ENCODE measurements at places on chromosomes 13 and 19.

DNA sequence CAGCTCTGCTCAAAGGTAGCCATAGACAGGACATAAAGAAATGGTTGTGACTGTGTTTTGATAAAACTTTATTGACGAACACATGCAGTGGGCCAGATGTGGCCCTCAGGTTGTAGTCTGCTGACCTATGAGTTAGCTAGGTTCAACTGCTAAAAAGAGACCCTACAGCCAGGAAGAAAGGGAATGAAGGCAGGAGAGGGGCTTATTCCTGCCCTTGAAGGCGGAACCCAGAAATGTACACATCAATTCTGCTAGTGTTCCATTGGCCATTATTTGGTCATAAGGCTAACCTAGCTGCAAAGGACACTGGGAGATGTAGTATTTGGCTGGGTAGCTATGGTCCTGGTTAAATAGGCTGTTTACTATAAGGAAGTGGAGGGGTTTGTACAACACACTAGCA, 18.0 kb downstream of the APBA3 start:
- H3K4me3 ChIP-seq, result no peak overlapping the region
- DNase-seq, result no peak
- H3K36me3 ChIP-seq, result no peaks in the 10 kb centered on the region

GRCh38 chr19:46564701-46565100, 36.4 kb upstream of the CALM3 start:
- H3K4me1 ChIP-seq, result no peaks in the 10 kb centered on the region
- no peak overlapping the region for H3K27ac ChIP-seq
- no peaks in the 10 kb centered on the region for H3K27me3 ChIP-seq
- no peak overlapping the region for H3K4me3 ChIP-seq
- DNase-seq, result no peak
- no peaks in the 10 kb centered on the region for H3K36me3 ChIP-seq

DNA sequence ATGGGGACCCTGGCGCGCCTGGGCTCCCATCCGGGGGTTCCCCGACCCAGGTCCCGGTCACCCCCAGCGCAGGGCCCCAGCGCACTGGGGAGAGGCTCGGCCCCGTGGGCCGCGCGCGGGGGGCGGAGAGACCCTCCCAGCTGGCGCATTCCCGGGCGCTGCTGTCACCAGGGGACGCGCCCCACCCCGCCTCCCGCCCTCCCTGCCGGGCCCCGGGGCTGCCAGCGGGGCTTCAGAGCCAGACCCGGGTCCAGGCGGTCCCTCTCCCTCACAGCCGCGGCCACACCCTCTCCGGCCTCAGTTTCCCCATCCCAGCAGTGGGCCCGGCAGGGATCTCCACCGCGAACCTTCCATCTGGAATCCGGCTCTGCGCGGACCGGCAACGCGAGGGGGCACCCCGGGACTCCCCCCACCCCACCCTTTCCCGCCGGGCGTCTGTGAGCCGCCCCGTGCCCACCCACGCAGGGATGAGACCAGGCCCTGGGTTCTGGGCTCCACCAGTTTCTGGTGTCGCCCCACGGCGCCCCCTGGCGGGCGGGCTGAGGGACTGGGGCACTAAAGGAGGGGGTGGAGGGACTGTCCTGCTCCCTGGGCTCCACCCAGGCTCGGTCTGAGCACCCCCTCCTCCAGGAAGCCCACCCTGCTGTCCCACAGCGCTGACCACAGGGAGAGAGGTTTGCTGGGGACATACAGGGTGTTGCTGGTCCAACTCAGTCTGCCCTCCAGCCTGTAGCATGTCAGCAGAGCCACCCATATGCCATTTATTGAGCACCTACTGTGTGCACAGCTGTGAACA, 878 bp upstream of the ADAMTSL5 start:
- no peak overlapping the region for H3K27ac ChIP-seq
- no peak overlapping the region for H3K4me3 ChIP-seq
- no peaks in the 10 kb centered on the region for H3K36me3 ChIP-seq
- H3K27me3 ChIP-seq, result no peaks in the 10 kb centered on the region
- no peaks in the 10 kb centered on the region for H3K4me1 ChIP-seq
- DNase-seq, result peak; percentile 61

GRCh38 chr13:76738616-76739015, 147.6 kb downstream of the KCTD12 start:
- H3K27ac ChIP-seq, result no peak overlapping the region
- H3K27me3 ChIP-seq, result no peaks in the 10 kb centered on the region
- no peaks in the 10 kb centered on the region for H3K4me1 ChIP-seq

- no peaks in the 10 kb centered on the region for H3K36me3 ChIP-seq
- no peaks in the 10 kb centered on the region for H3K4me1 ChIP-seq
- no peak within 1 kb of the TSS for H3K4me3 ChIP-seq
- no peak for DNase-seq
- no peaks in the 10 kb centered on the region for H3K27me3 ChIP-seq
- H3K27ac ChIP-seq, result no peak within 1 kb of the TSS
Observed at GRCh38 chr19:51794885-51795490, at the start of gene FPR3. TSS of gene FPR3 (plus strand) at chr19:51795157. CDS start at chr19:51823749, 28,592 bp downstream.

DNA sequence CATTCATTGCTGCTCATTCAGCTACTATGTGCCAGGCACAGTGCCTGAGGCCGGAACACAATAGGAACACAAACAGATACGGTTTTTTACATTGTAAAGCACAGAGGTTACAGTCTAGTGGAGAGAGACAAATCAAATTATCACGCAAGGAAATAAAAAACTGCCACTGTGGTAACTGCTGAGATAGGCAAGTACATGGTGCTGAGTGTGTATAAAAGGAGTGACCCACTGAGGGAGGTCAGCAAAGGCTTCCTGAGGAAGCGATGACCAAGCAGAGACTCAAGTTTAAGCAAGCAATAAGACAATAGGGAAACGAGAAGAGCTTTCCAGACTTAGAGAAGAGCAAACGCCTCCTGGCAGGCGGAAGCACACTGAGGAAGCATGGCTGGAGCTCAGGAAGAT, 56.4 kb downstream of the NUFIP1 start:
- no peaks in the 10 kb centered on the region for H3K4me1 ChIP-seq
- DNase-seq, result no peak
- no peak overlapping the region for H3K27ac ChIP-seq
- H3K4me3 ChIP-seq, result no peak overlapping the region
- H3K27me3 ChIP-seq, result no peaks in the 10 kb centered on the region
- no peaks in the 10 kb centered on the region for H3K36me3 ChIP-seq

GRCh38 chr13:20353973-20354372, 121.9 kb upstream of the GJB6 start:
- H3K4me3 ChIP-seq, result no peak overlapping the region
- H3K36me3 ChIP-seq, result no peaks in the 10 kb centered on the region
- H3K4me1 ChIP-seq, result no peaks in the 10 kb centered on the region
- H3K27me3 ChIP-seq, result no peaks in the 10 kb centered on the region
- H3K27ac ChIP-seq, result no peak overlapping the region

DNA sequence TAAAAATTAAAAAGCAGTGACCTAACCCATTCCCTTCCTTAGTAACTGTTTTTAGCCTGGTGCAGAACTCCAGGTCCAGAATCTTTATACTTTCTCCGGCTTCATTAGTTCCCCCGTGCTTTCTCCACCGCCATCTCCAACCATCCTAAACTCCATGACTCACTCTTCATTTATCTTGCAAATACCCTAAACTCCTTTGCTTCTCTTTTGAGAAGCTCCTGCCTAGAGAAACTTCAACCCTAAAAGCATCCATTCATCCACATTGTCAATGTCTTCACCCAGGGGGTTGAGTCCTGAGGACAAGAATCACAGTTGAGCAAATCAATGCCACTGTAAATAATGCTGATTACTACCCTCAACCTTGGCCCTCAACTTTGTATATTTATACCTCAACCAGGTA, 17.1 kb upstream of the GARRE1 start:
- H3K4me1 ChIP-seq, result no peaks in the 10 kb centered on the region
- H3K4me3 ChIP-seq, result no peak overlapping the region
- peak overlapping the region; percentile 21 for H3K27ac ChIP-seq
- no peaks in the 10 kb centered on the region for H3K27me3 ChIP-seq
- DNase-seq, result no peak
- no peaks in the 10 kb centered on the region for H3K36me3 ChIP-seq

GRCh38 chr13:95204231-95204765, 97.0 kb downstream of the ABCC4 start:
- H3K36me3 ChIP-seq, result no peaks in the 10 kb centered on the region
- H3K27me3 ChIP-seq, result no peaks in the 10 kb centered on the region
- H3K4me1 ChIP-seq, result no peaks in the 10 kb centered on the region
- no peak for DNase-seq

DNA sequence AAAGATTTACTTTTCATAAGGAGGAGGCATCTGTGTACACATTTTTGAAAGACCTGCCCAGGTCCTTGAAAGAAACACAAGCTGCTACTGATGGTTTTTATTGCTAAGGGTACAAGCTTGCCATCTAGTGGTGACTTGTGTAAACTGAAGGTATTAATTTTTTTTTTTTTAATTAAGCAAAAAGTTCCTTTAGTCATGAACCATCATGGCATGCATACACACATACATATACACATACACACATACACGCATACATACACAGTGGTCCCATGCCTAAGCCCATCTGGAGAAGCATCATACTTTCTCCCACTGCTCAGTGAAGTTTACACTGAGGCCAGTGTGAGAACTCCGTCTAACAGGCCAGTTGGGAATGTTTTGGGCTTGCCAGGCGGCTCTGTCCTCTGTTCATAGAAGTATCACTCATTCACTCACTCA, 312.5 kb downstream of the DCLK1 start:
- H3K27ac ChIP-seq, result no peak overlapping the region
- H3K27me3 ChIP-seq, result no peaks in the 10 kb centered on the region
- no peak overlapping the region for H3K4me3 ChIP-seq
- H3K36me3 ChIP-seq, result no peaks in the 10 kb centered on the region
- H3K4me1 ChIP-seq, result no peaks in the 10 kb centered on the region

GRCh38 chr13:35343417-35343816, 133.1 kb downstream of the MAB21L1 start:
- no peaks in the 10 kb centered on the region for H3K4me1 ChIP-seq
- no peaks in the 10 kb centered on the region for H3K27me3 ChIP-seq
- H3K4me3 ChIP-seq, result no peak overlapping the region
- no peak overlapping the region for H3K27ac ChIP-seq

DNA sequence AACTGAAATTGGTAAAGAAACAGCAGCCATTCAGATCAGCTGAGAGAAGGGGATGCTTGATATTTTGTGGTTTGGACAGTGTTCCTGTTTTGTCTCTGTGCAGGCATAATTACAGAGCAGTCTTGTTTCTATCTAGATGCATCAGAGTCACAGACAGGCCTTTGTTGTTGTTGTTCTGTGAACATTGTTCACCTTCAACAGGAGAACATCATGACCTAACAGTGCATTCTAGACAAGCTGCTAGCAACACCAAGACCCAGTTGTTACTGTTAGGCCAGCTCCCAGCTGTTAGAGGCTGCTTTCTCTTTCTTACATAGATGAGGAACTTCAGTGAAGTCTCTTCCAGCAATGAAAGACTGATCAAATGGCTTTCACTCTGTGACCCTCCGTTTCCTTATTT, 8.5 kb upstream of the LSR start:
- H3K4me3 ChIP-seq, result peak overlapping the region; percentile 8
- H3K27me3 ChIP-seq, result no peaks in the 10 kb centered on the region
- no peaks in the 10 kb centered on the region for H3K36me3 ChIP-seq

- no peak overlapping the region for H3K4me3 ChIP-seq
- H3K36me3 ChIP-seq, result no peaks in the 10 kb centered on the region
- DNase-seq, result no peak
- H3K4me1 ChIP-seq, result no peaks in the 10 kb centered on the region
- H3K27ac ChIP-seq, result no peak overlapping the region
Observed at GRCh38 chr13:105436943-105437342, 1098.5 kb downstream of the EFNB2 start.

- no peaks in the 10 kb centered on the region for H3K4me1 ChIP-seq
- no peaks in the 10 kb centered on the region for H3K36me3 ChIP-seq
- no peak overlapping the region for H3K27ac ChIP-seq
Observed at GRCh38 chr19:28899703-28900102, 313.2 kb downstream of the UQCRFS1 start.

DNA sequence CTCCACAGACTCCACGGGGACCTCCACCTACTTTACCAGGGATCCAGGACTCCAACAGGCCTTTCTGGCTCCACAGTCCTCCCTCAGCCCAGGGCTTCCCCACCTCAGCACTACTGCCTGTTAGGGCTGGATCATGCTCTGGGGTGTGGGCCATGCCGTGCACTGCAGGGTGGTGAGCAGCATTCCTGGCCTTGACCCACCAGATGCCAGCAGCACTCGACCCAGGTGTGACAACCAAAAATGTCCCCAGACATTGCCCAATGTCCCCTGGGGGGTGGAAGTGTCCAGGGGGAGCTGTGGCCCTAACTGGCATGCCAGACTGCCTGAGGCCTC, 42.0 kb downstream of the EPS15L1 start:
- peaks cover 75% of the 10 kb centered on the region for H3K36me3 ChIP-seq
- H3K27me3 ChIP-seq, result no peaks in the 10 kb centered on the region
- no peaks in the 10 kb centered on the region for H3K4me1 ChIP-seq
- no peak overlapping the region for H3K4me3 ChIP-seq
- DNase-seq, result no peak

DNA sequence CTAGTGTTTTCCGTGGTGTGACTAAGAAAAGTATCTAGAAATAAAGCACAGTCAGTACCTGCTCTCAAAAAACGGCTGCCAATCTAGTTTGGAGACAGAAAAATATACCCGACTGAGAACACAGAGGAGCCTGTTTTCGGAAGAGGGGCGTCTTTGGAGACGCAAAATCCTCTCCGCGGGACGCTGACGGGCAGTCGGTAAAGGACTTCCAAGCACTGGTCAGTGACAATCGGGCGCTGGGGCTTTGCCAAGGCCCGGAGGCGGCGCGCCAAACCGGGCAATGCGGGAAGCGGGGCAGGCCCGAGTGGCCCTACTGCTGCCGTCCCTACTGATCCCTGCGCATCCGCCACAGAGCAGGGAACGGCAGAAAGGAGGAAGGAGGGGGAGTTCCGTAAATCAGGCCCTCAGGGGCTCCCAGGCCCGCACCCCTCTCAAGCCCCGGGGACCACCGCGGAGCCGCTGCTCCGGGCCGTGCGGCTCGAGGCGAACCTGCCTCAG, 588 bp upstream of the DPY19L3 start:
- peaks cover 5% of the 10 kb centered on the region for H3K36me3 ChIP-seq
- peak overlapping the region; percentile 90 for H3K27ac ChIP-seq
- no peak for DNase-seq
- H3K4me3 ChIP-seq, result peak overlapping the region; percentile 85
- no peaks in the 10 kb centered on the region for H3K27me3 ChIP-seq
- peaks cover 12% of the 10 kb centered on the region for H3K4me1 ChIP-seq

- H3K36me3 ChIP-seq, result no peaks in the 10 kb centered on the region
- no peak overlapping the region for H3K4me3 ChIP-seq
- DNase-seq, result no peak
- H3K27ac ChIP-seq, result no peak overlapping the region
- no peaks in the 10 kb centered on the region for H3K4me1 ChIP-seq
Observed at GRCh38 chr13:101140087-101140770, 276.1 kb downstream of the NALCN start.
